ENCODE measurements at places on chromosomes 5 and 9. TPM values are rescaled to one million over a fixed set of nuclear protein-coding genes. Genes with fewer than 3 reads are reported as not detected.

The SHB gene
- total RNA-seq: 12.3 TPM

The ANKRD18B gene
- total RNA-seq: not detected

The GPRIN1 gene
- 1.7 TPM for total RNA-seq

The SPINK13 gene
- total RNA-seq: 1.4 TPM

The CXCL14 gene
- 0.13 TPM for total RNA-seq

The SOWAHA gene
- total RNA-seq: 0.13 TPM

The PAM gene
- total RNA-seq: 248 TPM

The ANKRD55 gene
- total RNA-seq: 0.13 TPM

The KDM3B gene
- total RNA-seq: 55.7 TPM

The STC2 gene
- 320 TPM for total RNA-seq

The UBLCP1 gene
- 35.3 TPM for total RNA-seq

The SLC25A2 gene
- total RNA-seq: 0.39 TPM

The ADGRD2 gene
- not detected for total RNA-seq

The ADRB2 gene
- 3.7 TPM for total RNA-seq

The GRIA1 gene
- 9.1 TPM for total RNA-seq

The SLC6A7 gene
- not detected for total RNA-seq

The MORN5 gene
- total RNA-seq: not detected

The KLF4 gene
- total RNA-seq: 27.7 TPM

The PAPPA gene
- 16.3 TPM for total RNA-seq

The C6 gene
- total RNA-seq: not detected

The MOCS2 gene
- 54.2 TPM for total RNA-seq

All from articular chondrocyte of knee joint (primary cell).